ENCODE measurements at places on chromosomes 3 and 15. TPM values are rescaled to one million over a fixed set of nuclear protein-coding genes. Genes with fewer than 3 reads are reported as not detected.

DNA sequence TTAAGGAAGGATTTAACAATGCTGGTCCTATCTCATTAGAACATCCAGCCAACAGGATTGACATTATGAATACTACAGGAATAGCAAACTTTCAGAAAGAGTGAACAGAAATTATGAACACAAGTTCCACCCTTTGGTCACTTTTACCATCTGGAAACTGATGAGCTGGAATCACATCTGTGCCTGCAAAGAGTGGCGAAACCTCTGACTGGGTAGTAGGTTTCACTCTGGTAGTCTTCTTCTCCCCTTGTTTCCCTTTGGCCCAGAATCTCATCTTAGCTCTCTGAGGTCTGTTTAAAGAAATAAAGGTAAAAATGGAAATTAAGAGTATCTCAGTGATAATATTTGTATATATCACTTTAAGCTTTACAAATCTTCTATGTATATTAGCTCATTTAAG is 73.1 kb downstream of the NR2E3 start:
- DNase-seq: no peak
- no peak overlapping the region for H3K27ac ChIP-seq
- H3K36me3 ChIP-seq: peaks cover 5% of the 10 kb centered on the region
- no peaks in the 10 kb centered on the region for H3K27me3 ChIP-seq

GRCh38 chr3:3110749-3111361 is 681 bp upstream of the IL5RA start:
- no peaks in the 10 kb centered on the region for H3K36me3 ChIP-seq
- H3K4me3 ChIP-seq: no peak overlapping the region
- H3K4me1 ChIP-seq: peaks cover 6% of the 10 kb centered on the region

DNA sequence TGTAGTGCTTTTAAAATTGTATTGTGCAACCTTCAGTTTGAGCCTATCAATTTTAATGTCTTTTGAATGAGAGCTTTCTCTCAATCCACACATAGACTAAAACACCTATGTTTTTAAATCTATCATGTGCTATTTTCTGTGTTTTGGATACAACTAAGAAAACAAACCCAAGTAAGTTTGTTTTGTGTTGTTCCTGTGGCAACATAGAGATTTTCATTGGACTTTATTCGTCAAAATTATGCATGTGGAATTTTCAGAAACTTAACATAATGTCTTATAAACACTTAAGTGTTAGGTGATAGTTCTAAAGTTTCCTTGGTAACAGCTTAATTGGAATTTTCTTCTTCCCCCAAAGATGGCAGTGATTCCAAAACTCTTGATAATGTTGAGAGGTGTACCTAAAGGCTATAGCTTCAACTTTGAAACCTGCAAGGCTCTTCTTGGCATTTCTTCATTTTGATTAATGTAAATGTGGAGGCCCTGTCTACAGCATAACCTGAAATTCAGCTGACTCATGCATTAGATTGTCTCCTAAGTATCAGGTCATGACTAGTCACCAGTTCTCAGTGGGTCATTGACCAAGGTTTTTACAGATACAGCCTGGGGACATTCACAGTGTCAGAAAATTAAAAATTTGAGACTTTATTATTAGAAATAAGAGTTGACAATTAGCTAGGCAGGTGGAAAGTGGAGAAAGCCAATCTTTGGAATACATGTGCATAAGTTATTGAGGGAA is 44.4 kb downstream of the COL6A5 start:
- no peaks in the 10 kb centered on the region for H3K4me1 ChIP-seq
- peaks cover 3% of the 10 kb centered on the region for H3K27me3 ChIP-seq
- H3K36me3 ChIP-seq: no peaks in the 10 kb centered on the region
- no peak overlapping the region for H3K27ac ChIP-seq
- DNase-seq: no peak

DNA sequence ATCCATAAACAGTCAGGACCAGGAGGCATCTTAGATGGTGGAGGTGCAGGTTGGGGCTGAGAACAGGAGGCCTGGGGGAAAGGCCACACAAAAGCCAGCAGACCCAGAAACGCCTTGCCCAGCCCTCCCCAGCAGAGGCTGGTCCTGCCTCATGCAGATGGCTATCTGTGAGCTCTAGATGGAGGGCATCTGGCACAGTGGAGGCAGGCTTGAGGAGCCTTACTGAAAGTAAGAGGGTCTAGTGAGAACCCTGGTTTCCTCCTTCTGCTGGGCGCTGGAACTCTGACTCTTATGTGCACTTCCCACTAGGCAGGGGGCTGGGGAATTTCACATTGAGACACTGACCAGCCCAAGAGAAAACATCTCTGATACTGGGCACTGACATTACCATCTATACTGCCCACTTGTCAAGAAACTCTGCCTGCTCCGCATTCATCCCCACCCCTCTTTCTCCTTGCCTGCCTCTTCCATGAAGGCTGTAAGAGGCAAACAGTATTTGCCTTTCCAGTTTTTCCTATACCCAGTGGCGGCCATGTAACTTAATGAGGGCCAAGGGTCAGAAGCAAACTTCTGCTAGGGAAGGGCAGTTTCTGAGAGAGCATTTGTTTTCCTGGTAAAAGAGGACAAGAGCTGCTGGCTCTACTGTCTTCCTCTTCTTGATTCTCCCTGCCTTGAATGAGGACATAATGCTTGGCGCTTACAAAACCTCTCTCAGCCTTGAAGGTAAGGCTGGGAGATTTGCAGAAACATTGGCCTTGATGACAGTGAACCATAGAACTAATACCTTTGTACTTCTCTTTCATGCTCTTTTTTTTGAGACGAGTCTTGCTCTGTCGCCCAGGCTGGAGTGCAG is 4.4 kb upstream of the SCN5A start:
- H3K27me3 ChIP-seq: peaks cover 32% of the 10 kb centered on the region
- DNase-seq: no peak
- no peak overlapping the region for H3K4me3 ChIP-seq
- no peak overlapping the region for H3K27ac ChIP-seq

Gene IL17RE
- total RNA-seq: 3.2 TPM

Gene HRH1
- total RNA-seq: 0.15 TPM

DNA sequence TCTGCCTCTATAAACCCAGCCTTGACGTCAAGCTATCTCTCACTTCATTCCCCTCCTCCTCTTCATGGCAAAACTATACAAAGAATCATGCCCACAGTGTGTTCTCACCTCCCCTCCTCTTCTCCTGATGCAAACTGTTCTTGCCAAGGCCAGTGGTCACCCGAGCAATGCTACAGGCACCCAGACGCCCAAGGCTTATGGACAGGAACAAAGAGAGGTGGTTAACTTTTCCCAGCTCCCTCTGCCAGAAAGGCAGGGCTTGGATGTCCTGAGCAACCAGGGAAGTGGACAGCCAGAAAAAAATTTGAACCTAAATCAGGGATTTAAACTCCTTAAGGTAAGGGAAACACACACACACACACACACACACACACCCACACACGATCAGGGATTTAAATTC is 5.1 kb downstream of the SLC41A3 start:
- peaks cover 3% of the 10 kb centered on the region for H3K27me3 ChIP-seq
- H3K4me1 ChIP-seq: peaks cover 7% of the 10 kb centered on the region
- no peak overlapping the region for H3K4me3 ChIP-seq

GRCh38 chr3:113329757-113330156 is 111.5 kb downstream of the CFAP44 start:
- no peaks in the 10 kb centered on the region for H3K36me3 ChIP-seq
- no peaks in the 10 kb centered on the region for H3K4me1 ChIP-seq
- H3K27me3 ChIP-seq: no peaks in the 10 kb centered on the region
- DNase-seq: no peak
- no peak overlapping the region for H3K27ac ChIP-seq

DNA sequence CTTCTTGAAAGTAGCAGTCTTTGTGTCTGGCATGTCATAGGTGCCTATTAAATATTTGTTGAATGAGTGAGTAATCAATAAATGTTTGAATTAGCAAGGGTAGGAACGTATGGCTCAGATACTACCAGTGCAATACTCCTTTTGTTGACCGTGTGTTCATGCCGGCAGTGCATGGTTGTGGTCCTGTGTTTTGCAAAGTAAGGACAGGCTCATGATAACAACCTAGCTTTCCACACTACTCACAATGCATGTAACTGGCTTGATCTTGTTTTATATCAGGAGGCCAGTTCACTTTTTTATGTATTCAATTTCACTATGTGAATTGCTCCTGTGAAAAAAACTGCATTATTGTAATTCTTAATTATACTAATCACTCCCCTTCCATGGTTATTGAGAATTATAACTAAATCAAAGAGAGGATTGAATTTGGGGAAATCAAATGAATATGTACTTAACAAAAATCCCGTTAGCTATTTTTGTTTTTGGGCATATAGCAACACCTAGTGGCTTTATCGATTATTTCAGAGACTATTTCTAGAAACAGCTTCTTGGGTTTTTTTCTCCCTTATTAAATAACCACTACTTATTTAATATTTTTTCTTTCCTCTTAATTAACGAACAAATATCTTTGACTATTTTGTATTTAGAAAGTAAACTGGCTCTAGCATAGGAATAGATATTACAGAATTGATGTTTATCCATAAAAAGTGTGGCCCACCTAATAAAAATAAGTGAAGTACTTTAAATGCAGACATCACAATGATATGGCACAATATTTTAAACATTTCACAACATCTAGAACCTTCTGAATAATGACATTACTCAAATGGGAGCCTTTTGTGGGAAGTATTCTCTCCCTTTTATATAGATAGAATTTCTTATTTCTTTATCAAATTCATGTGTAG is 218.5 kb downstream of the BBX start:
- DNase-seq: no peak
- peaks cover 2% of the 10 kb centered on the region for H3K36me3 ChIP-seq
- no peak overlapping the region for H3K27ac ChIP-seq
- no peaks in the 10 kb centered on the region for H3K4me1 ChIP-seq

Gene GALNT15
- not detected for total RNA-seq

- no peaks in the 10 kb centered on the region for H3K36me3 ChIP-seq
- H3K27ac ChIP-seq: no peak overlapping the region
- peaks cover 2% of the 10 kb centered on the region for H3K27me3 ChIP-seq
- no peak for DNase-seq
- no peak overlapping the region for H3K4me3 ChIP-seq
Observed at GRCh38 chr3:50187750-50188149, 3.7 kb upstream of the GNAT1 start.

GRCh38 chr3:119815716-119816115 is 33.8 kb downstream of the NR1I2 start:
- no peak overlapping the region for H3K4me3 ChIP-seq
- DNase-seq: no peak
- no peaks in the 10 kb centered on the region for H3K36me3 ChIP-seq
- H3K4me1 ChIP-seq: no peaks in the 10 kb centered on the region

Gene SPINK8
- not detected for total RNA-seq

DNA sequence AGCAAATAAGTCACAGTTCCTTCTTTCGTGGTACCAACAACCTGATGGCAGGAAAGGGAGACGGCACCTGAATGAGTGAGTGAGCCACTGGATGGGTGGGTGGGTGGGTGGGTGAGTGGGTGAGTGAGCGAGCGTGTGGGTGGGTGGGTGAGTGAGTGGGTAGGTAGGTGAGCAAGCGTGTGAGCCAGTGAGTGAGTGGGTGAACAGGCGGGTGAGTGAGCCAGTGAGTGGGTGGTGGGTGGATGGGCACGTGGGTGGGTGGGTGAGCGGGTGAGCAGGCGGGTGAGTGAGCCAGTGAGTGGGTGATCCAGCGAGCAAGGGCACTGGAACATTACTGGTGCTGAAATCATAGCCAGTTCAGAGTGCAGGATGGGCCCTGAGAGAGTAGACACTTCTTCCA is 152.8 kb downstream of the MEGF11 start:
- no peaks in the 10 kb centered on the region for H3K4me1 ChIP-seq
- H3K36me3 ChIP-seq: no peaks in the 10 kb centered on the region
- peaks cover 11% of the 10 kb centered on the region for H3K27me3 ChIP-seq
- no peak for DNase-seq
- H3K4me3 ChIP-seq: no peak overlapping the region

GRCh38 chr3:143068059-143068458 is 51.5 kb upstream of the CHST2 start:
- H3K27ac ChIP-seq: no peak overlapping the region
- H3K4me1 ChIP-seq: no peaks in the 10 kb centered on the region
- H3K27me3 ChIP-seq: no peaks in the 10 kb centered on the region
- no peak overlapping the region for H3K4me3 ChIP-seq
- DNase-seq: no peak

Gene TMEM202
- total RNA-seq: not detected

Gene NR2E3
- total RNA-seq: not detected

DNA sequence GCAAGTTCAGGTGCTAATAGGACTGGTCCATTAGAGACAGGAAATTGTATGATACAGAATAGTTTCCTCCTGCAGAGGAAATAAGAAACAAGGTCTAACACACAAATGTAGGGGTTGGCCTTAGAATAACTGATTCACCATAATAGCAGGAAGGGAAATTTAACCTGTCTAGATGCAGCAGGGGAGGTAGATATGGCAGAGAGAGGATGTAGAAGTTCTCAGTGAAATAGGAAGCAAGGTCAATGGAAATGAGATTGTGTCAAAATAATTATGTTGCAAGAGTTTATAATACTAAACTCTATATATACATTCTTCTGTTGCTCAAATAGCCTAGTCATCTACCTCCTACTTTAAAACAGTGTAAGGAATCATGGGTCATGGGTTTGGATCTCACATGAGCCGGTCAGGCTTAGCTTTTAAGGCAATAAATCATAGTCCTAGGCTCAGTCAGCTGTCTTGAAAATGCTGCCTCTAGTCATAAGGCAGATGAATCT is 17.0 kb downstream of the BCL2A1 start:
- no peak overlapping the region for H3K27ac ChIP-seq
- peaks cover 29% of the 10 kb centered on the region for H3K4me1 ChIP-seq
- H3K36me3 ChIP-seq: peaks cover 5% of the 10 kb centered on the region
- no peak for DNase-seq
- H3K27me3 ChIP-seq: no peaks in the 10 kb centered on the region
- no peak overlapping the region for H3K4me3 ChIP-seq

DNA sequence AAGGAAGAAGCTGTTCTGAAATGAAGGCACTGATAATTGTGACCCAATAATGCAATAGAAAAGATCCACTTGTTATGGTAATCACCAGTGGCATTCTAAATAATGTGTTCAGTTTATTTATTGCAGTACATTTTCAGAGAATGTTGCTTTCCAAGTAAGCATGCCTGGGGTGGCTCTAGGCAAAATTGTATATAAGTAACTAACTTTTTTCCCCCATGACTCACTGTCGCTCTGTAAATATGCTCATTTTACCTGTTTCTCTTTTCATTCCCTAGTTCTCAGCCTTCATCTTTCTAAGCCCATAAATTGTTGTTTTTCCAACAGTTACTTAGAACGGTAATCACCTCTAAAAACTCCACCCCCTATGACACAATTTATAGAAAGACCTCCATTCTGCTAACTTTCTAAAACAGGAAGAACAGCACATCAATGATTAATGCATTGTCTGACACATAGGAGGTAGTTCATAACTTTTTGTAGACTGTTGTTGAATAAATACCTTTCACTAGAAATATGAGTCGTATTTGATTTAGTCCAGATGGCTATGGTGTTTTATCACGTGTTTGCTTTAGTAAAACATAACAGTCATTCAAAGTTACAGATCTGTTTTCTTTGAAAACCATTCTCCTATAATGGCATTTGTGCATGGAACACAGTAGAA is 143.1 kb downstream of the LSAMP start:
- DNase-seq: no peak
- H3K27ac ChIP-seq: no peak overlapping the region
- H3K27me3 ChIP-seq: no peaks in the 10 kb centered on the region
- H3K4me1 ChIP-seq: no peaks in the 10 kb centered on the region
- H3K36me3 ChIP-seq: no peaks in the 10 kb centered on the region

Gene A4GNT
- not detected for total RNA-seq
